Stimulated activated CD8-positive, alpha-beta memory T cell treated with anti-CD3 and anti-CD28 coated beads, Interleukin-4, amount 100 ng/mL, for 1 hour (primary cell): ENCODE measurements at places on chromosomes 6 and 20.

GRCh38 chr6:159044899-159045727 is at the start of gene TAGAP:
Gene TAGAP, minus strand, starts transcription at chr6:159044991. Its CDS starts 845 bp downstream, at chr6:159044146.
- peak; percentile 61 for DNase-seq

GRCh38 chr6:162056745-162057144 is 670.8 kb downstream of the PRKN start:
- DNase-seq, result no peak

- no peak for DNase-seq
Observed at GRCh38 chr6:100267721-100268123, 197.0 kb downstream of the SIM1 start.

- no peak for DNase-seq
Observed at GRCh38 chr20:33656010-33656782, 5.9 kb upstream of the C20orf144 start.

- DNase-seq, result no peak
Observed at GRCh38 chr6:23145781-23146180, 576.4 kb downstream of the HDGFL1 start.

- no peak for DNase-seq
Observed at GRCh38 chr20:35886537-35886936, 67.8 kb downstream of the SCAND1 start.

- DNase-seq, result no peak
Observed at GRCh38 chr6:90425161-90425641, 128.6 kb upstream of the BACH2 start.

GRCh38 chr20:35360033-35360432 is 51.7 kb downstream of the UQCC1 start:
- DNase-seq, result no peak

DNA sequence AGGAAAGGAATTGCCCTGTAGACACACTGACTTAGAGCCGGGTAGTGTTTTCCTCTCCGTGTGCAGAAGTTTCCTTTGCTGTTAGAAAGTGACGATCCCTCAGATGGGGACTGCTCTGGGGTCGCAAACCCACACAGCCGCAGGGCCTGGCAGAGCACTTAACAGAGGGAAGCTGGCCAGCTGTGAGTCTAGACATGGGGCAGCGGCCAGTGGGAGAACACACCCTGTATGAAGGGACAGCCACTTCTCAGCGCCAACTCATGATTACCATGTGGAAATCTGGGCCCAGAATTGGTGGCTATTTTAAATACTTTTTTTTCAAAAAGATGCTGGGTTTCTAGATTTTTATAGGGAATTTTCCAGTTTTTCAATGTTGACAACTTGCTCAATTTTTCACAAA is 39.4 kb downstream of the SLC9A8 start:
- DNase-seq, result no peak

- DNase-seq, result no peak
Observed at GRCh38 chr6:24831771-24832716, 33.3 kb upstream of the ARMH2 start.

DNA sequence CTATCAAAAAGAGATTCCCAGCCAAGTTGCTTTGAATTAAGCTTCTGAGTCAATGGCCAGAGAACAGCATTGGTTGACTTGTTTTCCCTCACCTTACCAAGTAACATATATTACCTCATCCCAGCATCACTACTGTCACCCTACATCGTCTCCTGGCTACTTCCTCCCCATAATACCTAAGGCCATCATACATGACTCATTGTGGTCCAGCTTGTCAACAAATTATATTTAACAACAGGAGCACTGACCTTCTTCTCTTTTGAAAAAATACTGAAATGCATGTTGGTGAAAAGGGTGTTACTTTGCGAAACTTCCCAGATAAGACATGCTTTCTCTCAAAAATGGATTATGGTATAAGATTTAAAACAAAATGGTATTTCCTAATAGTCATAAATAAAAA is 106.9 kb downstream of the TBX18 start:
- no peak for DNase-seq

GRCh38 chr6:106572436-106572835 is 56.9 kb downstream of the RTN4IP1 start:
- no peak for DNase-seq

DNA sequence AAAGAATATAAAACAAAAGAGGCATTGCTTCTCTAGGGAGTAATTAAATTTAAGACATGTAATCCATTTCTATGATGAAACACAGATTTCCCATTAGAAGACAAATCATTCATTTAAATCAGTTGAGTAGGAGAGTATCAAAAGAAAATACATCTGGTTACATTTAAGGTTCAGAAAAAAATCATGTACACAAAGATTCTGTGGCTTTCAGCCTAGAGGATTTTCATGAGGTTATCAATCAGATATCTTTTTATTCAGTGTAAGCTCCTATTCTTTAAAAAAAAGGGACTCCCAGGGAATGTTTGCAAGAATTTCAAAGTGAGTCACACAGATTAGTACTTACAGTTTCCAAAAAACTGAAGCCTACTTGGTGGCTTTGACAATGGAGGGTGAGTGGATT is 24.9 kb downstream of the COL21A1 start:
- no peak for DNase-seq

DNA sequence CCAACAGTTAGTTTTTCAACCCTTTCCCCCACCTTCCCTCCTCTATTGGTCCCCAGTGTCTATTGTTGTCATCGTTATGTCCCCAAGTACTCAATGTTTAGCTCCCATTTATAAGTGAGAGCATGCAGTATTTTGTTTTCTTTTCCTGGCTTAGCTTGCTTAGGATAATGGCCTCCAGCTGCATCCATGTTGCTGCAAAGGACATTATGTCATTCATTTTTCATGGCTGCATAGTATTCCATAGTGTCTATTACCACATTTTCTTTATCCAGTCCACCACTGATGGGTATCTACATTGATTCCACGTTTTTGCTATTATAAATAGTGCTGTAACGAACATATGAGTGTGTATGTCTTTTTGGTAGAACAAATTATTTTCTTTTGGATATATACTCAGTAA is 55.3 kb upstream of the HIVEP1 start:
- no peak for DNase-seq

DNA sequence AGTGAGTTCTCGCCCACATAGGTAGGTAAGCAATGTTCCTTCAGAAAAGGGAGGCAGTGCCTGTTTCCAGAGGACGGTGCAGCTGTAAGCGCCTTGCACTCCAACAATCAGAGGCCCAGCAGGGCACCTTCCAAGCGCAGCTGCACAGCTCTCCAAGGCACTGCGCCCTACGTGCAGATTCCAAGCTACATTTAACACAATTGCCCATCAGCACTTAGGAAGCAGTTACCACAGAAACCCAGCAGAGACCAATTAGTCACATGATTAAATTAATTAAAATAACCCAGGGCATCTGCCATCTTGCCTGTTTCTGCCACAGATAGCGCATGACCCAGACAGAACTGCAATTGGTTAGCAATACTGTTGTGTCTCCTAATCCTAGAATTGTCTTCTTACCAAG is 65.5 kb downstream of the SOBP start:
- no peak for DNase-seq

- no peak for DNase-seq
Observed at GRCh38 chr20:10622657-10623418, 51.0 kb downstream of the JAG1 start.

- no peak for DNase-seq
Observed at GRCh38 chr6:41370488-41371111, 35.2 kb downstream of the NCR2 start.

DNA sequence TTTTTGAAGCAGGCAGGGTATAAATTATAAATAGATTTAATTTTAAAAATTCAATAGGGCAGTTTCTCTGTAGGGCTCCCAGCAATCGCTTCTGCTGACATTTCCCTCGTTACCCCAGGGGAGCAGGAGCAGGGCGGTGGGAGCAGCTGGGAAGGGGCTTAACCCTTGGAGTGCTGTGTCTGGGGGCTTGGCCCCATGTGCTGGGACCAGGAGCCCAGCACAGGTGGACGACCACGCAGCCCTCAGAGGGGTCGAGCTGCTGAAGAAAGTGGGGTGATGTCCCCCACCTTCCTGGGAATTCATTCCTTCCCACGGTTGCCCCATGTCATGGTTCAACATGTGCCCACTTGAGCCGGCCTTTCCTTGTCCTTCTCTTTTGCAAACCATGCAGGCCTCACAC is 67.5 kb upstream of the STX16 start:
- DNase-seq, result no peak

GRCh38 chr6:150638765-150639164 is 39.1 kb downstream of the PLEKHG1 start:
- DNase-seq, result no peak

GRCh38 chr6:161798844-161799394 is 525.1 kb upstream of the AGPAT4 start:
- no peak for DNase-seq

GRCh38 chr20:24546232-24546892 is 76.9 kb downstream of the SYNDIG1 start:
- no peak for DNase-seq

GRCh38 chr6:96420294-96420693 is 101.3 kb upstream of the UFL1 start:
- DNase-seq, result no peak

DNA sequence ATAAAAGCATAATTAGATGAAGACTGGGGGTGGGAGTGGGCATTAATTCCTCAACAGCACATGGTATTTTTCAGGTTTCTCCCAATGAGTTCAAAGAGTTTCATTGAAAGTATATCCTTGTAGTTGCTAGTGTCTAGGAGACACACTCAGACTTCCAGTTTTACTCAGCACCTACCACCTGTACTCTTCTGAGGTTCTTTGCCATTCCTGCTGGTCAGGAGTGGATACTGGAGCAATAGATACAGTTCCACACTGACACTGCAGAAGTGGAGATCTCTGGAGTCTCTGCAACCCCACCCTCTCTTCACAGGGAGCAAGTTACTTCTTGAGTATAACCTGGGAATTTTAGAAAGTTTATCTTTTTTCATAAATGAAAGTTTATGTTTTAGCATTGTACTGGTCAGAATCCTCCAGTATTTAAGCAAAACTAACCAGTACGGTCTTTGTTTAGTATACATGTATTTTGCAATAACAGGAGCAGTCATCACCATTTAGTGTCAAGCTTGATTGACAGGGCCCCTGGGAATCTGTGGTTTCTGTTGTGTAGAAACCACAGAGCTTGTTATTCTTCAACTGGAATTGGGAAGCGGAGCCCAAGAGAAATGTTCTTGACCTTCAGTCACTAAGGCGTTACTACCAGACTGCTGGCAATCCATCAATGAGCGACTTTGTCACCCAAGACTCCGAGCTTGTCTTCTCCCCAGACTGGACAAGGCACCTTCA is 148.1 kb downstream of the ZDHHC14 start:
- DNase-seq, result no peak

- no peak for DNase-seq
Observed at GRCh38 chr6:159036673-159037072, 8.1 kb downstream of the TAGAP start.

GRCh38 chr20:50347284-50348063 is 156.8 kb downstream of the CEBPB start:
- DNase-seq, result no peak

DNA sequence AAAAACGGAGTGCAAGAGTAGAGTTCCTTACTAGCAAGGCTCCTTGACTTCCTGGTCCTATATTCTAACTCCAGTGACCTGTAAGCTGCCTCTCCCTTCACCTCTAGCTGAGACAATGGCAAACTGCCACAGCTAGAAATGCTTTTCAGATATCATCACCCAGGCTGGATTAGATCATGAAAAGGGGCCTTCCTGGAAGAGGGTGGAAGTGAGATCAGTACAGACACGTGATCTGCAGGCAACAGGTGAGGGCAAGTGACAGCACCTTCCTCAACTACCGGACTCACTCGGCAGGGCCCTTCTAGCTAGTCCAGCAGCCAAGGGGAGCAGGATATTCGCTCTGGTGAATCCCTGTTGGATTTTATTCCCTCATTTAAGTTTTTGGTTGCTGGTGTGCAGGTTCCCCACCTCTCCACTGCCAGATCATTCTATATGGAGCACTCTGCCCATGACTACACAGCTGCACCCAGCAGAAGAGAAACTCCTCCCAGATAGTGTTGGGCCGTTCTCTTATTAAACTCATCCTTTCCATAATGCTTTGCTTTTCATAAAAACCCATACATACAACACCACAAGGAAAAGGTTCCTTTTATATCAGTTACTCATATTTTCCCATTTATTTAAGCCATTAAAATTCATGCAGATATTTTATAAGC is 26.4 kb upstream of the FAM83C start:
- DNase-seq, result no peak
